ENCODE measurements at places on chromosomes 5 and 9. TPM values are rescaled to one million over a fixed set of nuclear protein-coding genes. Genes with fewer than 3 reads are reported as not detected.
A peak's percentile ranks its signal among the peaks of the same experiment; 100 is the strongest.

GRCh38 chr5:59665086-59665831 is 228.3 kb downstream of the PDE4D start:
- DNase-seq = no peak

DNA sequence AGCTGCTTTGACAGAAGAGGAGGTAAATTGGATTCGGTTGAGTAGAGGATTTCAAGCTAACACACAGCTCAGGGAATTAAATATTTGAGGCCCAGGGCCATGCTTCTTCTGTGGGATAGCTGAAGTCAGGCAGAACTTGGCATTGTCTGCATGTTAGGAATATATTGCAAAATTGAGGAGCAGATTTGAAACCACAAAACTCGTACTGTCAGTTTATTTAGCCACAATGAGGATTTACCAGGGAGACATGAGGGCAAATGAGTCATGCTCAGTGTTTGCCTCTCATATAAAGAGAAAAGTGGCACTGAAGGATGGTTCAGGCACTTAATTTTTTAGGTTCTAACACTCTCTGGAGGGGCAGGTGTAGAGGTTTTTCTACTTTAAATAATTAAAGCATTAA is 83.0 kb upstream of the PRLR start:
- no peak for DNase-seq

DNA sequence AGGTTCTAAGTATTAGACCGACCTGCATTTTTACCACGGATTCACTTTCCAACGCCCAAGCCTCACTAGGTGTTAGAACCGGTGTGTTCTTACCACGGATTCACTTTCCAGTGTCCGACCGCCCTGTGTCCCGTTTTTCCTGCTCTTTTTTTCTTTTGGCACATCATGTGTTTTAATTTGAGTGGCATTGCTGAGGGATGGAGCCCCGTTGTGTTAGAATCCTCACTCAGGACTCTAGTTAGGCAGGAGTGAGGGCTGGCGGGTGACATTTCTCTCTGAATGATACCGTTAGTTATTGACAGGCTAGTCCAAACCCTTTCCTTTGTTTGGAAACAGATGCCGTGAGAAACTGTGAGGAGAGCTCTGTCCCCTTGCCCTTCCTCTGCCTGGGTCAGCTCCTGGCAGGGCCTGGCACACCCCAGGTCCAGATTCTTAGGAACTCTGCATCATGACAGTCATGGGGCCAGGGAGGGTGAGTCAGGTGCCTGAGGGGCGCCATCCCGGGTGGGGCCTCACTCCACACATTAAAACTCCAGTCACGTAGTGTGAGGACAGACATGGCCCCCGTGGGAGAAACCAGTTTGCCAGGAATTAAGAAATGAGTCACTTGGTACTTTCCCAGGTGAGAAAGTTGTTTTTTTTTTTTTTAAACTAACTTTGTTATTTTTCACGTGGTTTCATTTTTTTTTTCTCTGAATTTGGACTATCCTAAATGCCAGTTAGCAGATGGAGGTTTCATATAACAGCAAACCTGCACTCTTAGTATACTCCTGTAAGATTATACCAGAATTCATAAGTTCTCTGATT is 15.8 kb downstream of the EXOC3 start:
- no peak for DNase-seq

DNA sequence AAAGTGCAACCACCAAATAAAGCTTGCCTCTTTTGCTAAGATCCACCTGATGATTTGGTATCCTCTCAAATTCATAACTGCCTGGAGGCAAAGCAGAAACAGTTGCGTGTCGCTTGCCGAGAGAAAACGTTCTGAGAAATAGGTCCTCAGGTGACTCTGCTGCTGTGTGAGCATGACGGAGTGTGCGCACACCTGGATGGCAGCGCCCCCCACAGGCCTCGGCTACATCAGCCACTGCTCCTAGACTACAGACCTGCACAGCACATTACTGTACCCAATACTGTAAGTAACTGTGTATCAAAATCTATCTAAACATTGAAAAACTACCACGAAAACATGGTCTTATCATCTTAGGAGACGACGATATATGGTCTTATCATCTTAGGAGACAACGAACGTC is 87.4 kb downstream of the CAMSAP1 start:
- no peak for DNase-seq

- no peak for DNase-seq
These were observed 4.5 kb downstream of the UBE2D2 start for GRCh38 chr5:139565411-139566305.

DNA sequence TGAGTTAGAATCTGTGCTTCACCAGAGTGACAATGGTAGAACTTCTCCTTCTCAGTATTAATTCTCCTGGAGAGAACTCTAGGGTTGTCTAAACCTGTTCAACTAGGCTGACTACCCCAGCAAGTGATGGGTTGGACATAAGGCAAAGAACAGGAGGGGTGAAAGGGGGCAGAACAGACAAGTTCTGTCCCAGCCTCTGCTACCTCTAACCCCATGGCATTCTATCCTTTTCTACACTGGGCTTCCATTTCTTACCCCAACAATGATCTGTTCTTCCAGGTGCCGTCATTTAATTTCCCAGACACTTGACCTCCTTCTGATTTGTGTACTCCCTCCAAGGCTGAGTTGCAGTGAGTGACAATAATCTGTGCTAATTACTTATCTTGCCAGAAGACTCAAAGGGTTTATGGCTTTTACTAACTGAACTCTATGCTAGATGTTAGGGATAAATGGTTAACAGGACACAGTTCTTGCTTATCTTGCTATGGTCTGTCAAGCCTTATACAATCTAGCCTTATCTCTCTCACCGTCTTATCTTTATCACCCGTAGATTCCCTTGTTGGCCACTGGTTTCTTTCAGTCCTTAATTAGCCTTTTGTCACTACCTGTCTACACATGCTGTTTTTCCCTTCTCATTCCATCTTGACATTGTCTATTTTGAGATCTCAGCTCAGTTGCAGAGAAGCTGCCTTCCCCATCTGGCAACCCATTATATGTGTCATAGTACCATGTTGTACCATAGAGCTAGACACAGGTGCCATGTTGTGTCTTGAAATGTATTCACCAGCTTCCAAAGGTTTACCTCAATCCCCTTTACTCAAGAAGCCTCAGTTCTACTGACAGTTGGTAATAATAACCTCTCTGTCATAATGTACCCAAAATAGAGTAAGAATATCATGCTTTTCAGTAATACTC is 10.0 kb upstream of the MATR3 start:
- no peak for DNase-seq

DNA sequence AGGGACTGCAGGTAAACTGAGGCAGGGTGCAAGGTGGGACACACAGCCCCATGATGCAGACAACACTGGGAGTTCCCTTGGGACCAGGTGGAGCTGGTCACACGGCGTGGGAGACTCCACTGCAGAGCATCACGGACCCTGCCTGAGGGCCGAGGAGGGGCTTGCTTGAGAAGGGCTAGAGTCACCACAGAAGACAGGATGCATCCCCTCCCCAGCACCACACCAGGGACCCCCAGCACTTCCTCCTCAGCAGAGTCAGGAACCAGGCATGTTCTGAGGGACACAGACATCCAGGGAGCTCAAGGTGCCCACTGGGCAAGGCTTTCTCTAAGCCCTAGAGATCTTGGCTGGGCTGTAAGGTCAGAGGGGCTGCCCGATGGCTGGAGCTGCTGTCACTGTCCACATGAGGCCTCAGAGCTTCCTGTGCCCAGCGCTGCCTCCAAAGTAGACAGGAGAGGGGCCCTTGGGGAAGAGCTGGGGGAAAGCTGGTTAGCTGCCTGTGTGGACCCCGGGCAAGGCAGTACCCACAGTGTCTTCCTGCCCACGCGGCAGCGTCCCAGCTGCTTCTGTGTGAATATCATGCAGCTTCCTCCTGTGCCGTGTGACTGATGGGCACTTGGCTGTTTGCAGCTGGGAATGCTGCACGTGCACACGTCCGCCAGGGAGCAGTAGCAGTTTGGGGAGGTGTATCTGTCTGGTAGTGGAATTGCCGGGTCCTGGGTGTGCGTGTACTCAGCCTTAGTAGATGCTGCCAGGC is 176.6 kb downstream of the CACNA1B start:
- no peak for DNase-seq

DNA sequence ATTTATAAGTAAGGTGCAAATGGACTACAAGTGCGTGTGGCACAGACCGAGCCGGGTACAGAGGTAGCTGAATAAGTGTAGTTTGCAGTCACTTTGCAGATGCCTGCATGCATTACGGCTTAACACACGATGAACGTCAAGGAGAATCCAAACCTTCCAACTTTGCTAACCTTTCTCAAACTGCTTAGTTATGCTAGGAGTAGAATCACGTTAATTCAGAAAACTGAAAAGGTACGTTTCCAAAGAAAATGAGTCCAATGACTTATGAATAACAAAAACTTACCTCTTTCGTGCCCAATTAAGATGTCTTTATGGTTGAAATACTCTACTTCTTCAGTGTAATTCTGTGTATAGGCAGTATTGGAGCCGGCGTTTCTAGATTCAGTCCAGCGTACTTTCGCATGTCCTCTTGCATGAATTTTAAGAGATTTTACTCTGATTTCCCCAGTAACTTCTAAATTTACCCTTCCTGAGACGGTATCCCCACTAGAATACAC is 539 bp downstream of the ARRDC3 start:
- peak; percentile 48 for DNase-seq

- no peak for DNase-seq
These were observed 1.2 kb downstream of the RNF14 start for GRCh38 chr5:141969783-141970771.

DNA sequence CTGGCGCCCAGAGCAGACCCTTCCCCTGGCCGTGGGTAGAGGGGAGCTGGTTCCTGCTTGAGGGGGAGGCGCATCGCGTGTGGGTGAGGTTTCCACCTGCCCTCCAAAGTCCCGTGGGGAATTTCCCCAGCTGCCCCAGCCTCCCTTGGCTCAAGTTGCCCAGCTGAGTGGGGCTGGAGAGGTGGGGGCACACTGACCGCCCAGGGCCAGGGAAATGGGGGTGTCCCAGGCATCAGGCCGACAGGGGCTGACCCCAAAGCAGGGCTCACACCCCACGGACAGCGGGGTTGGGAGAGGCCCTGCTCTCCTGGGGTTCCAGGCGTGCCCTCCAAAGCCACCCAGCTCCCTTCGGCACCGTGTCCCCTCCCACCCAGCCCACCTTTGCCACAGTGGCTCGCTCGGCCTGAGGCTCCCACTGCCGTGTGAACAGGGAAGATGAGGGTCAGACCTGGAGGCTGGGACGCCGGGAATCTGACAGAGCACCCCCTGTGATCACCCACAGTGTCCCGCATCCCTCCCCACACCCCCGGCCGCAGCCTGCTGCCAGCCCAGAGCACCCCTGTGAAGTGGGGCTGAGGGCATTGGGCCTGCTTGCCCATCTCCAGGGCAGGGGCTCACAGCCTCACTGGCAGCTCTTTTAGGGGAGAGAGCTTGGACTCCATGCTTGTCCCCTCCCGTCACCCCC is 933 bp upstream of the EGFL7 start:
- no peak for DNase-seq

DNA sequence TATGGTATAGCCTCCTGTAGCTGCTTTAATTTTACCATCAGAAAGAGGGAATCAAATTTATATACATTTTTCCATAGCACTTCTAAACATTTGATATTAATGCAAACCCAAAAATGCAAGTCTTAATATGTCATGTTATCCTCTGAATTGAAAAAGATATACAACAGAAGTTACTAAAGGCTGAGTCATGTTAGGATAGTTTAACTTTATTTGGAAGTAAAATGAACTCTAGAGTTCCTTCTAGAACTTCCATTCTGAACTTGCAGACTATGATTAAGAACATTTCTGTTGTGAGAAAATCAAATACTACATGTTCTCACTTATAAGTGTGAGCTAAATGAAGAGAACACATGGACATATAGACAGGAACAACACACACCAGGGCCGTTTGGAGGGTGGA is 317.3 kb upstream of the PRR16 start:
- DNase-seq = no peak

DNA sequence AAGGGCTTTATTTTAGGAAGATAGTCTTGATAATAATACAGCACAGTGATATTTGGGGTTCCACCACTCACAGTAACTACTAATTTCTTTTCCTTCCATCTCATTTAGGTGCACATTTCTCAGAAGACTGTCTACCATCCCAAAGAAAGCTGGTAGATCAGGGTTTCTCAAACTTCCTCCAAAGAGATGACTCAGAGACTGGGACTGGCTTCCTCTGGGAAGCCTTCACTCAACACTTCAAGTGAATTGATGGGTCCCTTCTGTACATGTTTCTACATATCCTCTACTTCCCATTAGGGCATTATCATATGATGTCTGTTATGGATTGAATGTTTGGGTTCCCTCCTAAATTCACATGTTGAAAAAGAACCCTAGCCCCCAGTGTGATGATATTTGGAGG is 138.5 kb downstream of the SPOCK1 start:
- no peak for DNase-seq

GRCh38 chr9:3329361-3329760 is 196.4 kb downstream of the RFX3 start:
- no peak for DNase-seq

GRCh38 chr5:18078157-18078556 is 443.9 kb downstream of the TAF11L14 start:
- DNase-seq = no peak

Gene AQP7
- total RNA-seq = 185 TPM

Gene PTGDS
- 4,769 TPM for total RNA-seq

Gene ZFP2
- total RNA-seq = 1.5 TPM

Gene PPIC
- 50.8 TPM for total RNA-seq

Gene IL13
- total RNA-seq = not detected

Gene MIGA2
- total RNA-seq = 30.6 TPM

Gene QRFP
- total RNA-seq = not detected

Gene SMIM23
- not detected for total RNA-seq

All from heart left ventricle (tissue), 16 donors.